ENCODE measurements at places on chromosomes 6 and 20. TPM values are rescaled to one million over a fixed set of nuclear protein-coding genes. Genes with fewer than 3 reads are reported as not detected.

DNA sequence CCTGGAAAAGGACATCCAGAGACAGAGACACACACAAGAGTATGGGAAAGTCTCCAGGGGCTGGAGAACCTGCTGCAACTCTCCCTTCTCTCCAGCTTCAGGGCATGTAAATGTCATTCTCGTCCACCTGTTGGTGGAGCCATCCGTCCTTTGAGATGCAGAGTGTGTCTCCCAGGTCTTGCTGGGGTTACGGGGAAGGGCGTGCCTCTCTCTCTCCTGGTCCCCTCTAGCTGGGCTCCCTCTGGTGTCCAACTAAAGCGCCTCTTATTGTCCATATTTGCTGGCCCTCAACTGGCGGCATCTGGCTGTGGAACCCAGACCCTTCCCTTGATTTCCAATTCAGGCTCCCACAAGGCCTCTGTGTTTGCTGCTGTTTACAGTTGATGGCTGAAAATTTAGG is 244.1 kb downstream of the BMP7 start:
- no peak for DNase-seq
- H3K27me3 ChIP-seq = no peaks in the 10 kb centered on the region
- no peak overlapping the region for H3K4me3 ChIP-seq

- H3K27me3 ChIP-seq = no peaks in the 10 kb centered on the region
- no peaks in the 10 kb centered on the region for H3K36me3 ChIP-seq
- no peak overlapping the region for H3K27ac ChIP-seq
- H3K4me3 ChIP-seq = no peak overlapping the region
These were observed 101.0 kb upstream of the HDGFL1 start for GRCh38 chr6:22468256-22468965.

DNA sequence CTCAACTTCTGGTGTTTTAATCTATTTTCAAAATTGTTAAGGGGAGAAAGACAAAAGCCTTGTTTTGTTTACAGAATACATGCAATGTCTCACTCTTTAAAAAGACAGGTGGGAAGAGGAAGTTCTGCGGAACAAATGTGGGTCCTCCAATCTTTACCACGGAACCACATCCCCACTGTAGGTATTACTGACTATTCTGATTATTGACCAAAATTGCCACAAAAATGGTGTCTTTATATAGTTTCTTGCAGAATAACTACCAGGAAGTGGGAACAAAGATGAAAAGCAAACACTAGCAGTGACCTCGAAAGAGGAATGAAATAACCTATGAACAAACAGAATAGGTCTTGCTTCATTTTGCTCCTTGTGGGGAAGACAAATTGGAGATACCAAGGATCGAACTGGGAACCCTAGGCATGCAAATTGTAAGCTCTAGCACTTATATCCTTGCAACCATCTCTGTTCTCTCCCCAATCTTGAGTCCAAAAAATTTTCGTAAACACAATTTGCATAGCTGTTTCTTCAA is 106.7 kb downstream of the GPX5 start:
- no peak overlapping the region for H3K4me3 ChIP-seq
- H3K27me3 ChIP-seq = peaks cover 49% of the 10 kb centered on the region
- H3K36me3 ChIP-seq = peaks cover 3% of the 10 kb centered on the region
- no peak for DNase-seq
- no peak overlapping the region for H3K27ac ChIP-seq

DNA sequence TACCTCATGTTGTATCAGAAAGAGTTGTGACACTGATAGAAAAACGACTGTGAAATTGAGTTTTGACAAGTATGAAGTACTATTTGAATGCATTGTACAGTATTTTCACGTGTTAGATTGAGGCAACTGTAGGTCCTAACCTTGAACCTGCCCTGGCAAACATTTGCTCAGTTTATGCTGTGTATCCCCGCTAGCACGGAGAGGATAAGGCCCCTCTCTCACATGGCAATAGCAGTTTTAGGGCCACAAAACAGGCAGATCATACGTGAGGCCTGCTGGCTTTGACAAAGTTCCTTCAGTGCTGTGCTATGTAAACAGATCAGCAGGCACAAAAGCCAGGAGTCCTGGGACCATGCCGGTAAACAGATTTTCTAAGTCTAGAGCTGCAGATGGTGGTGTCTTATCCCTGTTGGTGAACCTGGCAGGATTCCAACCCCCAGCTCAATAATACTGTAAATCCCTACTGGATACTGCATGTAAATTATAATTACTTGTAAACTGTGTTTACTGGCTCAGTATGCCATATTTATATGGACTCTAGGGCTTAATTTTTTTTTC is 23.8 kb upstream of the FAM217A start:
- DNase-seq = no peak
- H3K36me3 ChIP-seq = no peaks in the 10 kb centered on the region
- H3K27ac ChIP-seq = no peak overlapping the region
- H3K27me3 ChIP-seq = peaks cover 7% of the 10 kb centered on the region
- no peaks in the 10 kb centered on the region for H3K4me1 ChIP-seq

Gene CDH26
- total RNA-seq = 1.5 TPM
